ENCODE measurements at places on chromosomes 13 and 19.
A peak's percentile ranks its signal among the peaks of the same experiment; 100 is the strongest.

GRCh38 chr13:27827646-27828045 lies 35.4 kb downstream of the GSX1 start:
- no peak for DNase-seq

- no peak for DNase-seq
Measured at GRCh38 chr13:50318887-50319286, 303.6 kb downstream of the KCNRG start.

- peak; percentile 4 for DNase-seq
Measured at GRCh38 chr19:32129141-32129540, 216.3 kb upstream of the ZNF507 start.

GRCh38 chr13:49567491-49567890 lies 17.9 kb downstream of the RCBTB1 start:
- no peak for DNase-seq

DNA sequence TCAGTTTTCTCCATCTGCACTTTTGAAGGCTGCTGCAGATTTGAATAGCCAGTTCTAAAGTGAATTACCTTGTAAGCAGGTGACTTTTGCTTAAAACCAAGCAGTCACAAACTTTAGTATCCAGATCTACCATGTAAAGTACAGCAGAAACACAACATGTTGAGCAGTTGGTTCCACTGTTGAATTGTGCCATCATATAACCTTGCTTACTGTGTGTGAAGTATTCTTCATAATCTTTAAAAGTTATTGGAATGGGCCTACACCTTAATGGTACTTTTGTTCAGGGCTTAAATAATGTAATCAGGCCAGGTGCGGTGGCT lies 23.2 kb upstream of the MTUS2 start:
- DNase-seq = no peak

- DNase-seq = no peak
Measured at GRCh38 chr19:42048992-42049391, 21.0 kb downstream of the GRIK5 start.

DNA sequence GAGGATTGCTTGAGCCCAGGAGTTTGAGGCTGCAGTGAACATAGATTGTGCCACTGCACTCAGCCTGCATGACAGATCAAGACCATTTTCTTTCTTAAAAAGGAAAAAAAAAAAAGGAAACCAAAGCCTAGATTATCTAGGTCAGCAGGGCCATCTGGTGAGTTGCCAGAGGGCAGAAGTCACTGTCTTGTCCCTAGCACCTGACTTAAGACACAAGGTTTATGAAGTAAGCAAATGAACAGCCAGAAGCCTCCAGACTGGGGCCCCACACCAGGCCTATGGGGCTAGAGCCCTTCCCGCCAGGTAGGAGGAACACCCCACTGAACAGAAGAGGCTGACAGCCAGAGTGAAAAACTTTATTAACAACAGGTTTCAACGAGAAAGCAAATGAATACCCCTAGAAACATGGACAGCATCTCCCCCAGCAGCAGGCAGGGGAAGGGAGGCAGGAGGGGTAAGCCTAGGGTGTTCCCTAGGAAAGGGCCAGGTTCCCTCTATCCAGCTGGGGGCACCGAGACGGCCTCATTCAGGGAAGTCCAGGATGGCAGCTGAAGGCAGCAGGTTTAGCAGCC lies 1.2 kb downstream of the WDR83 start:
- DNase-seq = no peak

GRCh38 chr19:41217741-41218140 lies 1.3 kb upstream of the AXL start:
- no peak for DNase-seq

DNA sequence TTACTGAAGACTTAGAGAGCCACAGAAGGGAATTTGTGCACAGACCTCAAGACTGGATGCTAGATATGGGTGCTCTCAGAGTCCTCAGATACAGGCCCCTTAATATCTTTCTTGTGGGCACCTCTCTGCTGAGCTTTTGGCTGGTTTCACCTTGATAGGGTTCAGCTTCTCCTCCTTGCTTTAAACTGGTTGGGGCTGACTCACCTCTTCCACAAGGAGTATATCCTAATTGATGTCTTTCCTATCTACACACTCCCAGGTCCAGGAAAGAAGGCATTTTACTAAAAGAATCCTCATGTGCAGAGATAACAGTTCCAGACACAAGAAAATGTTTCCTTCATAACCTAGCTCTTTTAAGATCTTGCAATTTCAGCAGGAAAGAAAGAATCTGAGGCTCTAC lies 284.4 kb downstream of the NDFIP2 start:
- DNase-seq = no peak

- DNase-seq = no peak
Measured at GRCh38 chr13:96460609-96461008, 370.7 kb downstream of the HS6ST3 start.

DNA sequence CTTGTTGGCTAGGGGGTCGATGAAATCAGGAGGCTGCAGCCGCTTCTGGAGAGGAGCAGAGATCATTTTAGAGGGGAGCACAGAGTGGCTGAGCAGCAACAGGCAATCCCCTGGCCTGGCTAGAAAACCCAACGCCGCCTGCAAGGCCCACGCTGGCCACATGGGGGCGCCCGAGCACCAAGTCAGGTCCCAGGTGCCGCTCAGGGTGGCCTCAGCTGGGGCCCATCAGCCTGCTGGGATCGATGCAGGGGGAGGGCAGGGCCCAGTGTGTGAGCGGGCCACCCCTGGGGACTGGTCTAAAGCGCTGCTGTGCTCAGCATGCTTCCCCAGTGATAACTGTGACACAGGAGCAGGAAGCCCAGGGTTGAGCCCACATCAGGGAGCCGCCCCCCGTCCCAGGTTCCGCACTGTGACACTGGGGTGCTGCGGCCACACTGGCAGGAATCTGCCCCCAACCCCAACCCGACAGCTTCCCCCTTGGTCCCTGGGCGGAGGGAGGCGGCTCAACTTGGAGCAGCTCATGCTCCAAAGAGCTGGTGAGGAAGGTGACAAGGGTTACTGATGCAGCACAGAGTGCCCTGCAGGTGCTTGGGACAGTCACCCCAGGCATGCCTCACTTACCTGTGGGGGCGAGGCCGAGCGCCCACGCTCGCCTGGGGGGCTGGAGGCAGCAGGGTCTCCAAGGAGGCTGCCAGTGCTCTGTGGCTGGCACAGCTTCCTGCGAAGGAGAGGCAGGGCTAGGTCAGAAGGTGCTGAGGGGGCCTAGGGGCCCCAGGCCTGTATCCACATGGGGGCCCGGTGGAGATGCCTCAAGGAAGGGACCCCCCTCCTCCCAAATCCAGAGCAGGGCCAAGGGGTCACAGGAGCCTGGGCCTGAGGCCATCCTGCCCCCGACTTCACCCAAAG lies 13.3 kb upstream of the ISYNA1 start:
- DNase-seq = peak; percentile 71

DNA sequence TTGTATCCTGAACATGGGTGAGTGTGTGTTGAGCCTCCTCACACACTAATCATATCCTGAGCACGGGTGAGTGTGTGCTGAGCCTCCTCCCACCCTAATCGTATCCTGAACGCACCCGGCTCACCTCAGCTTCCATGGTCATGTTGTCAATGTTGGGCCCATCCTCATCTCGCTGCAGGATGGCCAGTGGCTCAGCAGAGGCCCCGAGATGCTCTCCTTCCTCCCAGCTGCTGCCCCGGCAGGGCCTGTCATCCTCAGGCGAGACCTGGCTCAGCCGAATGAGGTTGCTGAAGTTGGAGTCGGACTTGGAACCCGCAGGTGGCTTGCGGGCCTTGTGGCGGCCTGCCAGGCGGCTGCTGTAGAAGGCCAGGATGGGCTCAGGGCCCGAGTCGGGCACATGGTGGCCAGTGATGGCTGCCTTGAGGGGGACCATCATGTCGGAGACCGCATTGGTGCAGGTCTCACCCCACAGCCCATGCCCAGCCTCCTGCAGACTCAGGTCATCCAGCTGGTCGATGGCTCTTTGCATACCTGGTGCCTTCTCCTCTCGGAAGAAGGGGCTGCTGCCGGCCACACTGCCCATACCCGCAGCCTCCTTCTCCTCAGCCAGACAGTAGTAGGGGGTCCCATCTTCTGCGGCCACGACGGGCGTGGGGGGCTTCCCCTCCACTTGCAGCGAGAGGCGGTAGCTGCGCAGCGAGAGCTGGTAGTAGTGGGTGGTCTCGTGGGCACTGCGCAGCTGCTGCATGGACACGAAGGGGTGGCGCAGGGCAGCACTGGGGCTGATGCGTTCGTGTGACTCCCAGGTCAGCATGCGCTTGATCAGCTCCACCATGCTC lies 9.6 kb downstream of the HIPK4 start:
- no peak for DNase-seq

DNA sequence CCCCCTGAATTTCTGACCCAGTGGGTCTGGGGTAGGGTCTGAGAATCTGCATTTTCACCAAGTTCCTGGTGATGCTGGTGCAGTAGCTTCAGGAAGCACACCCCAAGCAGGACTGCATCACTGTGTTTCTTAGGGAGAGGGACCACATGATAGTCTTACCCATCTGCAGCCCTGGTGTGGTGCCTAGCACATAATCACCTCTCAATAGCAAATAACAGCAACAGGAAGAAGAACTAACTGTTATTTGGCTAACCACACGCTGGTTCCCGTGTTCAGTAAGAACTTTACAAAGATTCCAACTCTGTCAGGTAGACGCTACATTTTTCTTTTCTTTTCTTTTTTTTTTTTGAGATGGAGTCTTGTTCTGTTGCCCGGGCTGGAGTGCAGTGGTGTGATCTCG lies 41.9 kb upstream of the SPATA13 start:
- no peak for DNase-seq

DNA sequence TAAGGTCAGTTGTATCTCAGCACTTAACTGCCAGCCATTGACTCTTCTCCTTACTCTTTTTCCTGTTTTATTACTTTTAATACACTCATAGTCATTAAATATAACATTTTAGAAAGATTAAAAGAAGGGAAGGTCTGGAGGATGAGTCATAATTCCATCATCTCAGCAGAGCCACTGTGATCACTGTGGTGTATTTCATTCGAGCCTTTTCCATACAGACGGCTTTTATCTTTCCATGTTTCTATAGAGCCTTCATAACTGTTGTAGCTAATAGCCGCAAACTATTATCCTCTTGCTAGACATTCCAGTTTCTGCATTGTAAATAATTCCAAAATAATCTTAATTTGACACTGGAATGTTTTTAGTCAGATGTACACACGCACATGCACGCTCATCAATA lies 4.7 kb upstream of the FLT1 start:
- DNase-seq = peak; percentile 60

- no peak for DNase-seq
Measured at GRCh38 chr19:41123716-41124294, 9.6 kb downstream of the CYP2F1 start.

GRCh38 chr13:73370066-73370465 lies 311.3 kb downstream of the KLF5 start:
- DNase-seq = no peak
